Foreskin keratinocyte (primary cell): ENCODE measurements at places on chromosomes 7 and 10.

GRCh38 chr10:48343106-48343505 is 36.6 kb downstream of the MAPK8 start:
- no peak for DNase-seq

DNA sequence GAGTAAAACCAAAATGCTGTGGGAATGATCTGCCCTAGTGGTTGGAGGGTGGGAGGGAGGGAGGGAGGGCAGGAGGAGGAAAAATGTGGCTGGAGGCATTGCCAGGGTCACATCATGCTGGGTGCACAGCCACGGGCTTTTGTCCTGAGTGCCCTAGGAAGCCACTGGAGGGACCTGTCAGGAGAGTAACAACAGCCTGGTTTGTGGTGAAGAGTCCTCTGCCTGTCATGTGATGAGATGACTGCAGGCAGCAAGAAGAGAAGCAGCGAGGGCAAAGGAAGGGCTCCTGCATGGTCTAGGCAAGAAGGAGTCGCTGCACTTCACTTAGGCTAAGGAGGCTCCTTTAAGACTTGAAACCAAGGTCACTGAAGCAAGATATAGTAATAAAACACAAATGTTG is 65.6 kb downstream of the PKD1L1 start:
- no peak for DNase-seq

DNA sequence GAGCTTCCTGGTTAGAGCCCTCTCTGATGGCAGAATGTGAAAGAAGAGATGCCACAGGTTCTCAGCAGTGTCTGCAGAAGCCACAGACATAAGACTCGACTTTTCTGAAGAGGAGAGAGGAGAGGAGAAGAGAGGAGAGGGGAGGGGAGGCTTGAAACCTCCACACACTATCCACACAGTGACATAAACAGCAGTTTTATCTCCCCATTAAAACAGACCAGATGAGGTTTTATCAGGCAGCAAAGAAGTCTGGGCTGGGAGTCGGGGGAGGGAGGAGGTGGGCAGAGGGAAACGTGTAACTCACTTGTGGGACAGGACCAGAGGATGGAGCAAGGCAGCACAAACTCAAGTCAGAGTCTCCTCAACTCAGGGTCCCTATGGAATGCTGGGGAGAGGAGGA is 76.5 kb downstream of the XPNPEP1 start:
- no peak for DNase-seq

DNA sequence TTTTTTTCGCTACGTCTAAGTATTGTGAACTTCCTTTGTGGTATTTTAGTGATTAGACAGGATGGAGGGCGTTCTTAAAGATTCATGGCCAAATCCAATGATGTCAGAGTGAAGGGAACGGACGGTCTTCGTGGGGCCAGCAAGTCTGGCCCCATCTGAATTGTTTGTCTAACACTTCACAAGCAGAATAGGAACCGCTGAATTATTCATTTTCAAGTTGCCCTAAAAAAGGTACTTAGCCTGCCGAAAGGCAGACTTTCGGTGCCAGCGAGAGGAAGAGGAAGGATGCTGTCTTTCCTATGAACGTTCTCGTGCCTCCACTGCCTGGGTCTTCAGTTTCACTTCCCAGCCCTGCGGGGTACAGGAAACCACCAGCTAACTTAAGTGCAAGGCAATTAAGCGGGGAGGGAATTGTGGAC is 145.7 kb upstream of the SH2B2 start:
- DNase-seq: no peak

DNA sequence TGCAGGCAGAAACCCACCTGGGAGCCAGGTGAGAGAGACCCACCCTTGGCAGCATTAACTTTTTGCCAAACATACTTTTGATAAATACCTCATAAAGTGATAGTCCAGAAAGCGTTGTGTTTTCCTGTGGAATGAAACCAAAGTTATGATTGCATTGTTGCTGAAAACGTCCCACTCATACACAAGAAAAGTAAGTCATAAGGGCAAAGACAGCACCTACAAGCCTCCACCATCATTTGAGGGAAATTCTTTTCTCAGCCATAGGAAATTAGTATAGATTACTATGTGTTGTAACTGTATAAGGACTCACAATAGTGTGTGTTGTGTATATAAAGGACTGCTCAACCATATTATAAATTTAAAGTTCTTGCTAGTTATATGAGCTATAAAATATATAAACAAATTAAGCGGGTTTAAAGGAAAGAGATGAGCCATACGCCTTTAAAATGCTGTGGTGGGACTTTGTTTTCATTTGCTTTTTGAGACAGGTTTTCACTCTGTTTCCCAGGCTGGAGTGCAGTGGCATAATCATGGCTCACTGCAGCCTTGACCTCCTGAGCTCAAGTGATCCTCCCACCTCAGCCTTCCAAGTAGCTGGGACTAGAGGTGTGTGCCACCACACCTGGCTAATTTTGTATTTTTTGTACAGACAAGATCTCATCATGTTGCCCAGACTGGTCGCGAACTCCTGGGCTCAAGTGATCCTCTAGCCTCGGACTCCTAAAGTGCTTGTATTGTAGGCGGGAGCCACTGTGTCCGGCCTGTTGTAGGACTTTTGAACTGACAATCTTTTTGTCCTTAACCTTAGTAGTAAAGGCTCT is 160.8 kb downstream of the PKD1L1 start:
- DNase-seq: no peak

GRCh38 chr7:115099906-115100305 is 178.0 kb downstream of the MDFIC start:
- DNase-seq: peak; percentile 47

DNA sequence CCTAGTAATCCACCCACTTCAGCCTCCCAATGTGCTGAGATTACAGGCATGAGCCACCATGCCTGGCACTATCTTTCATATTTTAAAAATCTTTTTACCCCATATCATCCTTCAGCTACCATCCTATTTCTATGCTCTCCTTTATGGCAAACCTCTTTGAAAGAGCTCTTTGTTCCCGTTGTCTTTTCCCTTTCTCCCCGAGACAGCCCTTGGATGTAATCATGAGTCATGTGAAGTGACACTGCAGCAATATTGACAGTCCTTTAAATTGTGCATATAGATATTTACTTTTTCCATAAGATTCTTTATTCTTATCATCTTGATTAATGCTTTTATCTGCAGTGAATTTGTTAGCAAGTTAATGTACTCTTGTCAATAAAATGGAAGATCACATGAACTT is 286.6 kb downstream of the ANKRD7 start:
- DNase-seq: no peak

- DNase-seq: no peak
Observed at GRCh38 chr7:158126661-158127060, 461.0 kb downstream of the PTPRN2 start.

DNA sequence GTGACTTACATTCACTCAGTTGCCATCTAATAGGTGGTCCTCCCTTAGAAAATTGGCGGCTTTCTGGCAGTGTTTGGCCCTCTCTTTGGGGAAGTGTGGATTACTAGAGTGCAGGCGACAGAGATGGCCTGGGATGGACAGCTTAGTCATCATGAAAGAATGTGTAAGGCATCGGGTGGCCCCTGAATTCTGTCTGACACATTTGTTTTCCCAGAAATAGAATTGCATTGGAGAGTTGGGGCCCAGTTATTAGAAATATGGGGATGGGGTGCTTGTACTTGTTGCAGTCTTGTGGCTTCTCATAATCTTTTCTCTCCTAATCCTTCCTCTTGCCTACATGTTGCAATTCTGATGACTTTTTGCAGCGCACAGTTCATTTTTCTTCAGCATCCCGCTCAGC is 13.8 kb downstream of the TCF7L2 start:
- DNase-seq: no peak

DNA sequence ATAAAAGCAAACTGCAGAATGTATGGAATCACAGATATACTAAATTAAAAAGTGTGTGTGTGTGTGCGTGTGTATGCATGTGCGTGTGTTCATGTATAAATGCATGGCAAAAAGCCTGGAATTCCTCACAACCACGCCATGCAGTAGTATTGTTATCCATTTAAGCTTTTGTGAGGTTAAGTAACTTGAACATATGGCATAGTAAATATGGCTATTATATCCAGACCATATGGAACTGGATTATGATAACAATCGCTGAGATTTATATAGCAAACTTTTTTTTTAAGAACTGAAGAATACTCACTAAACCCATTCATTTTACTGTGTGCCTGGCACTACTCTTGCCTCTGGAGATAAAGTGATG is 22.3 kb upstream of the NANOS1 start:
- no peak for DNase-seq

GRCh38 chr7:84389242-84389641 is 194.7 kb upstream of the SEMA3A start:
- no peak for DNase-seq

DNA sequence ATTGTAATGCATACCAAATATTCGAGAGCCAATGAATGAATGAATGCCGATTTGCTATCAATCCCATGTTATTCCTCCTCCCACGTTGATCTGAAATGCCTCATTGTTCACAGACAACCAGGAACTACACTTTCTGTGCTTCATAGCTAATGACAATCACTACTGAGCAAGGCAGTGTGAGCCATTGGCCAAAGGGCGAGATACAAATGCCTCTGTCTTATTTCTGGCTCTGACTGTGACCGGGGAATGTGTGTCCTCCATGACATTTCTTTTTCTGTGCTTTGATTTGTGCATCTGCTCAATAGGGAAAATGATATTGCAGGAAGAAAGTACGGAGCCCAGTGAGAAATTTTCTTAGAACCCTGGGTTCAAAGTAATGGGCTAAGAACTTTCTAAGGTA is 217.1 kb downstream of the CXCL12 start:
- no peak for DNase-seq

DNA sequence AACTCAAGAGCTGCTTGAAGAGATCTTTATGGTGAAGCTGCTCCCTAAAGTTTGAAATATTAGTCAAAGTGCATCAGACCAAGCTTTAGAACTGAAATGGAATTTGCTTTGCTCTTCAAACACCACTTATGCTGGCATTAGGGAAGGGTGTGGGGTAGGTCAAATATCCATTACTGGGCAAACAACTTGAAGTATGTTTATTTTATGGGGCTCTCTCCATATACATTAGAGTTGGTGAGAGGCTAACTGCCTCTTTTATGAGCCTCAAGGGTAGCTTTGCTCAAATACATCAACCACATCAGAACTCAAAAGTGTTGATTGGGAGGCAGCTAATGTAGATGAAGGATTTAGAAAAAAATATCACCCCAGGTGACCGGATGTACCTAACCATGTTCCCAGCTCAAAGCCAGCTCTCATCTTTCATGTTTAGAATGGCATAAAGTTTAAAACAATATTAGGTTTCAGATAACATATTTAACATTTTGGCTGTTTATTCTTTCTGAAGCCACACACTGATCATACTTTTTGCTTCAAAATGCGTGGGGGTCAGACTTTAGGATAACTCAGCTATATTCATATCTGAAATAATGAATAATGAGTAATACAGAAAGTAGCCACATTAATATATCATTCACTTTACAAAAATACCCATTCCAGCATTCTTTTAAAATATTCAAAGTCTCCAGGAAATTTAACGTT is 318.6 kb downstream of the PTEN start:
- no peak for DNase-seq

- no peak for DNase-seq
Observed at GRCh38 chr10:25175527-25176420, 973 bp downstream of the GPR158 start.

DNA sequence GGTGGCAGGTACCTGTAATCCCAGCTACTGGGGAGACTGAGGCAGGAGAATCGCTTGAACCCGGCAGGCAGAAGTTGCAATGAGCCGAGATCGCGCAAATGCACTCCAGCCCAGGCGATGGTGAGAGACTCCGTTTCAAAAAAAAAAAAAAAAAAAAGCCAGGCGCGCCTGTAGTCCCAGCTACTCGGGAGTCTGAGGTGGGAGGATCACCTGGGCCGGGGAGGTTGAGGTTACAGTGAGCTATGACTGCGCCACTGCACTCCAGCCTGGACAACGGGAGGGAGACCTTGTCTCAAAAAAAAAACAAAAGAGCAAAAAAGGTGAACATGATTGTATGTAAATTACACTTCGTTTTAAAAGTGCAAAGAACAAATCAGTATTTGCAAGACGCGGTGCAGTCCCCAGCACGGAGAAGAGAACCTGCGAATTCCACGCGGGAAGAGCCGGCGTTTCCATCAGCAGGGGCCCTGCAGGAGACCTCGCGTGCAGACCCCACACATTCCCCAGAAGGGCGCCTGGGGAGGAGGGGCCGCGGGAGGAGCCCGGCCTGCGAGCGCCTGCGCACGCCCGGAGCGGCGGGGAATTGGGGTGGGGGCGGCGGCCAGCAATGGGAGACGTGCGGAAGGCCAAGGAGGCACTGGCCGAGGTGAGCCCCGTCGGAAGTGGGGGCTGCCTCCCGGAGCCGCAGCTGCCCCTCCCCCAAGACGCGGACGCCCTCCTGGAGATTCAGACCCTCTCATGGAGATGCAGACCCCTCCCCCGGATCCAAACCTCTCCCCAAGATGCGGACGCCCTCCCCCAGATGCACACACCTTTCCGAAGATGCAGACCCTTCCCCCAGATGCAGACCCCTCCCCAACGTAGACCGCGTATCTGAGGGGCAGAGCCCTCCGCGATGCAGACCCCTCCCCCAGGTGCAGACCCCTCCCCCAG is 16.7 kb upstream of the SUN1 start:
- no peak for DNase-seq

DNA sequence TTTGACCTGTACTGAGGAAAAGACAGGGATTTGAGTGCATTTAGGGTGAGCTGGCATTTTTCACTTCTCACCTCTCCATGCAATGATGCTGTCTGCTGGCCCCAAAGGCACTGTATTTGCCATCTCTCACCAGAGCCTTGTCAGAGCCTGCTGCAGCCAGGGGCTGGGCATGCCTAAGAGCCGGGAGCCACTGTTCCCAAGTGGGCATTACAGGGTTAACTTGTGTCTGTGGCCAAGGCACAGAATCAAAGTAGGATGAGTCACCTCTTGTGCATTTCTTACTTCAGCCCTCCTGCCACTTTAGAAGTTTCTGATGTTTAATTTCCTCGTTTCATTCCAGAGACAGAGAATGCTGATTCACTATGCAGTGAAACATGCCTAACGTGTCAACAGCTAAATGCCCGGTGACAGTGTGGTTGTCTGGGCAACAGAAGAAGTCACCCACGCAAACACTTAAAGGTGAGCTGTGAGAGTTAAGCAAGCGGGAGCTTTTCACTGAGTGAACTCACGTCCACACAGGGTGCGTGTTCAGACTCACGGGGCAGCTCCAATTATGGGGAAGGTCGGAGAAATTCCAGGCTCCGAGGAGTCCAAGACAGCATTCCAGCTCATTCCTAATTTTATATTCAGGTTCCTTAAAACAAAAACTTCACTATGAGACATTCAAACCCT is 57.1 kb upstream of the IGFBP3 start:
- peak; percentile 99 for DNase-seq

DNA sequence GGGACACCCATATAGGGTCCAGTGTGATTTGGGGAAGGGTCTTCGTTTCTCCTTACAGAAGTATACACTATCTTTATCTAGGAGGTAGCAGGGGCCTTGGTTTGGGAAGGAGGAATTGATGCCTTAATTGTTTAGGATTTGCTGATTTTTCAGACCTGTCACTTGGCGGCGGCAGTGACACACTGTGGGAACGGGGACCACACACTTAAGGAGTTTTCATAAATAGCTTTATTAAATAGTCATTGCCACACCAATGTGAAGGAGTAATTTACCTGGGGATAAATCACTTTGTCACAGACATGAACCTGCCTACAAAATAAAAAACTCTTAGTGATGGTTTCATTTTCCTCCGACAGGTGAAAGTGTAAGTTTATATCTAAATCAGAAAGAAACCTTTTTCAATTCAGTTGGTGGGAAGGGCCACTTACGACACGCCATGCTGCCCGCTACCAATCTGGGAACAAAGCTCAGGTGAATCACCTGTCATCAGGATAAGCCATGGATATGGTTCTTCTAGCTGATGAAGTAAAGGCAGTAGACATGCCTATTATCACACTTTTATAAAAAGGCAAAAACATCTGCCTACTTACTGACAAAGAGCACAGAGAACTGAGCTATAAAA is 12.3 kb upstream of the ENO4 start:
- no peak for DNase-seq

- DNase-seq: no peak
Observed at GRCh38 chr10:61987537-61987936, 86.0 kb downstream of the ARID5B start.
